GM23248 (cell line): ENCODE measurements at places on chromosomes 12 and 14. TPM values are rescaled to one million over a fixed set of nuclear protein-coding genes. Genes with fewer than 3 reads are reported as not detected.

- no peaks in the 10 kb centered on the region for H3K4me1 ChIP-seq
- no peak for DNase-seq
- H3K4me3 ChIP-seq = no peak overlapping the region
- H3K27me3 ChIP-seq = no peaks in the 10 kb centered on the region
- H3K36me3 ChIP-seq = no peaks in the 10 kb centered on the region
Measured at GRCh38 chr12:21571046-21571445, 33.6 kb downstream of the GYS2 start.

GRCh38 chr12:8658346-8658745, 4.3 kb downstream of the MFAP5 start:
- peaks cover 46% of the 10 kb centered on the region for H3K4me1 ChIP-seq
- peak overlapping the region; percentile 68 for H3K27ac ChIP-seq
- H3K27me3 ChIP-seq = no peaks in the 10 kb centered on the region

GRCh38 chr12:106801830-106802533, 27.5 kb downstream of the RIC8B start:
- H3K4me1 ChIP-seq = no peaks in the 10 kb centered on the region
- H3K4me3 ChIP-seq = no peak overlapping the region
- peak; percentile 4 for DNase-seq

GPRC5D gene
- total RNA-seq = not detected in 2 replicates

DNA sequence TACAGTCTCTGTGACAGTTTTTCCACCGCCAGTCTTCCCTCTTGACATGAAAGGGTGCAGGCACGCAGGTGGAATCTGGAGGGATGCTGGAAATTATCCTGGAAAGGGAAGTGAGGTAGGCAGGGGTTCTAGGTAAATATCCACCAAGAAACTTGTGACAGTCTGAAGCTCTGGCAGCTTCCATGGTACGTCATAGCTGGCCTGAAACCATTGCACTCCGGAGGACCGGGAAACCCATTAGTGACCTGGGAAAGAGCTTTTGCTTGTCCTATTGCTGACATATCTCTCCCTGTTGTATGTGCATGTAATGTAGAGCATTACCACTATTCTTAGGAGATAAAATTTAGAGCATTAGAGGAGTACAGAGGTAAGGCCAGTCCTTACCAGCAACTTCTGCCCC, 275.9 kb downstream of the EGLN3 start:
- H3K36me3 ChIP-seq = no peaks in the 10 kb centered on the region
- DNase-seq = no peak
- H3K4me1 ChIP-seq = peaks cover 28% of the 10 kb centered on the region
- H3K4me3 ChIP-seq = no peak overlapping the region
- H3K27me3 ChIP-seq = no peaks in the 10 kb centered on the region
- no peak overlapping the region for H3K27ac ChIP-seq

PPM1H gene
- 0.13 and 1.2 TPM in 2 replicates for total RNA-seq

DNA sequence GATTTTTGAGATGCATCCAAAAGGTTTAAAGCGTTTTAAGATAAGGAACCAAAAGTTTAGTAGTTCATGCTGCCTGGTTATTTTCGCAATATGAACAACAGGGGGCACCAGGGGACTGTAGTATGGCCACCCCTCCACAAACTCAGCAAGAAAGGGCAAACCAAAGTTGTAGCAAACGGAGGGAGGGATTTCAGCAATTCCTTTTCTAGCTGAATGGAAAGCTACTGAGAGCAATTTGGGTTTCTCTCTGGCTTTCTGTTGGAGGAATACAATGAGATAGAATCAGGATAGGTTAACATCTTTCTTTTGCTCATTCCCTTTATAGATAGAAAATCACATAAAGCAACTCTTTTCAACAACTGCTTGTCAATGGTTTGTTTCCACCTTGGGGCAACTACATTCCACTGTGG, 62.5 kb downstream of the DRAM1 start:
- peak; percentile 91 for DNase-seq
- H3K4me1 ChIP-seq = peaks cover 58% of the 10 kb centered on the region
- H3K4me3 ChIP-seq = no peak overlapping the region
- H3K27ac ChIP-seq = no peak overlapping the region; the same call in 1 of the 2 replicates

- H3K36me3 ChIP-seq = no peaks in the 10 kb centered on the region
- H3K27me3 ChIP-seq = no peaks in the 10 kb centered on the region
- peak; percentile 52 for DNase-seq
- H3K4me1 ChIP-seq = peaks cover 10% of the 10 kb centered on the region; the same call in 1 of the 2 replicates
Measured at GRCh38 chr12:89833337-89834252, 125.0 kb upstream of the ATP2B1 start.

TESPA1 gene
- total RNA-seq = not detected in 2 replicates

GRCh38 chr12:101823039-101823438, 7.7 kb downstream of the GNPTAB start:
- DNase-seq = no peak
- H3K4me1 ChIP-seq = peaks cover 3% of the 10 kb centered on the region
- H3K36me3 ChIP-seq = no peaks in the 10 kb centered on the region
- no peaks in the 10 kb centered on the region for H3K27me3 ChIP-seq

FBXL14 gene
- 3.2 and 9.3 TPM in 2 replicates for total RNA-seq

DNA sequence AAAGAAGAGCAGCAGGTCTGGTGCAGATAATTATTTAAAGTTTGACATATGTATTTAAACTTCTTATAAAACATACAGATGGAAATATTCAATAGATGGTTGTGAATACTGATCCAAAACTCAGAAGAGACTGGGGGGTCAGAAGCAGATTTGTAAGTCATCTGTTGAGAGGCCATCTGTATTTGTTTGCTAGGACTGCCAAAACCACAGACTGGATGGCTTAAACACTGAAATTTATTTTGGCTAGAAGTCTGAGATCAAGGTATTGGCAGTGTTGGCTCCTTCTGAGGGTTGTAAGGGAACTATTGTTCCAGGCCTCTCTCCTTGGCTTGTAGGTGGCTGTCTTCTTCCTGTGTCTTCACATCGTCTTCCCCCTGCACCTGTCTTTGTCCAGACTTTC, 153.9 kb downstream of the LRRK2 start:
- no peaks in the 10 kb centered on the region for H3K36me3 ChIP-seq
- no peaks in the 10 kb centered on the region for H3K4me1 ChIP-seq
- H3K4me3 ChIP-seq = no peak overlapping the region
- no peak overlapping the region for H3K27ac ChIP-seq
- H3K27me3 ChIP-seq = no peaks in the 10 kb centered on the region; the same call in 1 of the 2 replicates
- DNase-seq = no peak

GRCh38 chr12:120718055-120718454, 7.6 kb upstream of the ACADS start:
- peaks cover 30% of the 10 kb centered on the region for H3K36me3 ChIP-seq
- no peak for DNase-seq
- peaks cover 4% of the 10 kb centered on the region; the same call in 1 of the 2 replicates for H3K4me1 ChIP-seq
- no peak overlapping the region for H3K4me3 ChIP-seq
- H3K27ac ChIP-seq = no peak overlapping the region

GRCh38 chr14:99467336-99468078, 13.2 kb downstream of the SETD3 start:
- no peak overlapping the region for H3K27ac ChIP-seq
- H3K4me3 ChIP-seq = no peak overlapping the region
- DNase-seq = no peak
- peaks cover 12% of the 10 kb centered on the region for H3K36me3 ChIP-seq
- H3K4me1 ChIP-seq = no peaks in the 10 kb centered on the region
- H3K27me3 ChIP-seq = no peaks in the 10 kb centered on the region

GRCh38 chr14:96514694-96515093, 12.5 kb downstream of the PAPOLA start:
- H3K27ac ChIP-seq = no peak overlapping the region
- no peaks in the 10 kb centered on the region for H3K36me3 ChIP-seq
- peaks cover 13% of the 10 kb centered on the region for H3K4me1 ChIP-seq
- H3K27me3 ChIP-seq = no peaks in the 10 kb centered on the region

DNA sequence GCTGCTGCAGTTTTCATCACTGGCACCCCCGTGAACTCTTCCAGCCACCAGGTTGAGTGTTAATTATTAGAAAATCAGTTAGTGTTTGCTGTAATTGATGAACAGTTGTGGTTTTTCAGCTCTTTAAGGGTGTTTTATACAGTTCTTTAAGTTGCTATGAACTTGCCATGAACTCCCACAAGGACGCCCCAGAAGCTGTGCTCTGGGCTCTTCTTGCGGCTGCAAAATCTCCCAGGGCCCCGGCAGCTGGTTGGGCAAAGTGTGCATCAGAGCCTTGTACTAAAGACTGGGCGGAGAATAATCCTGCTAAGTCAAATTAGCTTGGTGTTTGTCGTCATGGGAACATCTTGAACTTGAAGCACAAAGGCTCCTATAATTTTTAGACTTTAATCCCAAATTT, 82.2 kb downstream of the EML1 start:
- DNase-seq = no peak
- H3K27ac ChIP-seq = no peak overlapping the region
- no peak overlapping the region for H3K4me3 ChIP-seq
- no peaks in the 10 kb centered on the region for H3K27me3 ChIP-seq
- peaks cover 17% of the 10 kb centered on the region for H3K4me1 ChIP-seq

HOXC11 gene
- total RNA-seq = not detected in 2 replicates

AKAP3 gene
- total RNA-seq = 0.22 and 0.89 TPM in 2 replicates

DNA sequence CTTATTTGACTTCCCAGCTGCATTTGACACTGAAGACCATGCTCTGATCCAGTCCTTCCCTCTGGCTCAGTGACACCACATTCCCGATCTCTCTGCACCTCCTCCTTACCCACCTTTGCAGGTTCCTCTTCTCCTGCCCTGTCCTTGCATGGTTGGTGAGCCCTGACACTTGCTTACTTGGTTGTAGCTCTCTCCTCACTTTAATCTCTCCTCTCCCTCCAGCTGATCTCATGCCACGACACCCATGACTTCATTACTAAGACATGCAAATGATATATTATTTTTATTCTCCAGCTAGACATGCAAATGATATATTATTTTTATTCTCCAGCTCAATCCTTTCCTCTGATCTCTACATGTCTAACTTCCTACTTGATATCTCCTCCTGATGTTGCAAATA, at the start of gene SERPINA9:
Gene SERPINA9 (minus strand): TSS at position 175 of the 400 bp plus-strand sequence. CDS start 6,357 bp downstream, outside the sequence.
- peaks cover 7% of the 10 kb centered on the region for H3K4me1 ChIP-seq
- peaks cover 3% of the 10 kb centered on the region; the same call in 1 of the 2 replicates for H3K27me3 ChIP-seq
- no peak within 1 kb of the TSS for H3K4me3 ChIP-seq
- H3K36me3 ChIP-seq = no peaks in the 10 kb centered on the region

PLA2G1B gene
- not detected in 2 replicates for total RNA-seq

GRCh38 chr14:65151609-65151956, 49.3 kb upstream of the MAX start:
- no peak overlapping the region for H3K27ac ChIP-seq
- DNase-seq = no peak
- 0 out of 2 replicates have a peak, but pooled peaks cover 5% of the 10 kb centered on the region for H3K27me3 ChIP-seq
- H3K4me3 ChIP-seq = no peak overlapping the region
- peaks cover 4% of the 10 kb centered on the region for H3K4me1 ChIP-seq

DNA sequence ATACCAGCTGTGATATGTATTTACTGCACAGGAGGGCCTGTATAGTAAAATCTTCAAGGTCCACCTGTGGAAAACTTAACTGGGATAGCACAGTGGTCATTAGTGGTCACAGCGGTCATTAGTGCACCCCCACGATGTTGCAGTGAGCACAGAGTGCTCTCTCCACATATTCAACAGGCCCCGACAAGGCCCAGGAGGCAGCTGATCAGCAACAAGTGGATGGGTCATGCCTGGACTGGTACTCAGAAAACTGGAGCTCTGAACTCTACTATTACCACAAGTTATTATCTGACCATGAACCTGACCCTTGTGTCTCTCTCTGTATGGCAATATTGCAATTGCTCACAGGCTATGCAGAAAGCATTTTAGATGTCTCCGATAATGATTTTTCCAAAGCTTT, 129.5 kb downstream of the SLC35F4 start:
- no peaks in the 10 kb centered on the region for H3K36me3 ChIP-seq
- no peak overlapping the region for H3K27ac ChIP-seq
- no peaks in the 10 kb centered on the region for H3K4me1 ChIP-seq
- H3K4me3 ChIP-seq = no peak overlapping the region

KRT73 gene
- total RNA-seq = not detected in 2 replicates

FSCB gene
- total RNA-seq = not detected in 2 replicates

GRCh38 chr12:203462-204260, 10.3 kb downstream of the SLC6A12 start:
- H3K4me3 ChIP-seq = 0 out of 2 replicates have a peak overlapping the region, but pooled peaks have one; percentile 40
- no peak for DNase-seq
- no peaks in the 10 kb centered on the region for H3K36me3 ChIP-seq
- H3K27me3 ChIP-seq = peaks cover 58% of the 10 kb centered on the region

DNA sequence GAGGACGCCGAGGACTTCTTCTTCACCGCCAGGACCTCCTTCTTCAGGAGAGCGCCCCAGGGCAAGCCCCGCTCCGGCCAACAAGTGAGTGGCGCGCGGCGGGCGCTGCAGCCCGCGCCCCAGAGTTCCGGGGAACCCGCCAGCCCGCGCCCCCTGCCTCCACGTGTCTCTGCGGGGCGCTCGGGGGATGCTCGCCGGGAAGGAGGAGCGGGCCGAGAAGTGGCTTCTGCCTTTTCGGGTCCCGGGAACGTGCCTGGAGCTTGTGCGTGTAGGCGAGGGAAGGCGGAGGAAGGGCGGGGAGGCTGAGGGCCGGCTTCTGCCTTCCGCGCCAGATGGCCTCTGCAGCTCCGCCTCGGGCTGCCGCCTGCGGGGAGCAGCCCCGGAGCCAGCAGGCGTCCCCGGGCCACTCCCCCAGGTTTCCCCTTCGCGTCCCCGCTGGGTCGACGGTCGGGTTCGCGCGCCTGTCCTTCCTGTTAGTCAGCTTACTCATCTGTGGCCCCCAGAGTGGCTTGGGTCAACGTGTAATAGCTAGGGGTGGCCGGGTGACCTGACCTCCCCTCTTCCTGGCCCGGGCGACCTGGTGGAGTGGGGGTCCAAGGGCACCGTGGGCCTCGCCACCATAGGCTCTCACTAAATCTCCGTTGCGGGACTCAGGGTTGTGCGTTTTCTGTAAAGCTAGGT, 505 bp downstream of the RASSF3 start:
- no peaks in the 10 kb centered on the region for H3K36me3 ChIP-seq
- H3K4me1 ChIP-seq = 0 out of 2 replicates have a peak, but pooled peaks cover 1% of the 10 kb centered on the region

FGF23 gene
- total RNA-seq = not detected in 2 replicates

OVCH1 gene
- 0.13 TPM in 1 of 2 replicates, not detected in the other for total RNA-seq

GRCh38 chr14:71267691-71268090, 360.4 kb downstream of the PCNX1 start:
- peaks cover 13% of the 10 kb centered on the region for H3K4me1 ChIP-seq
- DNase-seq = peak; percentile 19
- H3K36me3 ChIP-seq = no peaks in the 10 kb centered on the region
- peak overlapping the region; percentile 29 for H3K4me3 ChIP-seq
- H3K27me3 ChIP-seq = no peaks in the 10 kb centered on the region

MYH6 gene
- not detected in 2 replicates for total RNA-seq

ANKRD33 gene
- not detected in 2 replicates for total RNA-seq

ALG10B gene
- 1.7 and 8.1 TPM in 2 replicates for total RNA-seq

CLEC4A gene
- not detected in 2 replicates for total RNA-seq

DNA sequence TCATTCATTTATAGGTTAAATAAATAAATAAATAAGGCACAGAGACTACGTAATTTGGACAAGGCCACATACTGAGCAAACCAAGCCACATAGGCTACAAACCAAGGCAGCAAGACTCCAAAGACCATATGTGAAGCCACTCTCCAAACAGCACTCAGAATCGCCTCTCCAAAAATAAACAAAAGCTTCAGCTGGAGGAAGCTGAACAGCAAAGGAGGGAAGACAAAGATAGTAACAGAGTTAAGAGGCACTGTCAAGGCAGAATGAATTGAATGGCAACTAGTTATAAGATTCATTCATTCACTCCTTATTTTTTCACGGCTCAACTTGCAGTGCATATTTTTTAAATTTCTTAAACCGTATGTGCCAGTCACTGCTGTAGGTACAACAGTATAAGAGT, 200.5 kb upstream of the GRIP1 start:
- no peaks in the 10 kb centered on the region for H3K27me3 ChIP-seq
- no peaks in the 10 kb centered on the region for H3K36me3 ChIP-seq
- no peak overlapping the region for H3K27ac ChIP-seq
- DNase-seq = no peak

GRCh38 chr12:46209914-46210872, 58.6 kb downstream of the SLC38A1 start:
- DNase-seq = no peak
- H3K4me1 ChIP-seq = peaks cover 18% of the 10 kb centered on the region
- peak overlapping the region; percentile 24; the same call in 1 of the 2 replicates for H3K27ac ChIP-seq
- H3K4me3 ChIP-seq = no peak overlapping the region
- H3K36me3 ChIP-seq = peaks cover 49% of the 10 kb centered on the region

RBP5 gene
- total RNA-seq = not detected in 2 replicates
